ENCODE measurements at places on chromosomes 2 and 18.

DNA sequence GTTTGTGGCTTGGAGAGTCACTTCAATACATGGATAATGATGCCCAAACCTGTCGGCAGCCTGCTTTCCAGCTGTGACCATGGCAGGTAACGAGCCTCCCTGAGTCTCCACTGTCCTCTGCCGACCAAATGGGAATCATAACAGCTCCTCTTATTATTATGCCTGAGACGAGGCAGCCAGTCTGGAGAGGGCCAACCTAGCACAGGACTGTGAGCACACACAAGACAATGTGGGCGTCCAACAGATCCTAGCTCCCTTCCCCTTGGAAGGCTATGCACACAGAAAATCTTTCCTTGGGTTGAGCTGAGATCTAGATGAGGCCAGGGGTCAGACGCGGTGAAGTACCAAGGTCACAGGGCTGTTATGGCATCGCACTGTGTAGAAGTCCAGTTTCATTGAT lies 890 bp upstream of the SLC4A3 start:
- no peak for DNase-seq

DNA sequence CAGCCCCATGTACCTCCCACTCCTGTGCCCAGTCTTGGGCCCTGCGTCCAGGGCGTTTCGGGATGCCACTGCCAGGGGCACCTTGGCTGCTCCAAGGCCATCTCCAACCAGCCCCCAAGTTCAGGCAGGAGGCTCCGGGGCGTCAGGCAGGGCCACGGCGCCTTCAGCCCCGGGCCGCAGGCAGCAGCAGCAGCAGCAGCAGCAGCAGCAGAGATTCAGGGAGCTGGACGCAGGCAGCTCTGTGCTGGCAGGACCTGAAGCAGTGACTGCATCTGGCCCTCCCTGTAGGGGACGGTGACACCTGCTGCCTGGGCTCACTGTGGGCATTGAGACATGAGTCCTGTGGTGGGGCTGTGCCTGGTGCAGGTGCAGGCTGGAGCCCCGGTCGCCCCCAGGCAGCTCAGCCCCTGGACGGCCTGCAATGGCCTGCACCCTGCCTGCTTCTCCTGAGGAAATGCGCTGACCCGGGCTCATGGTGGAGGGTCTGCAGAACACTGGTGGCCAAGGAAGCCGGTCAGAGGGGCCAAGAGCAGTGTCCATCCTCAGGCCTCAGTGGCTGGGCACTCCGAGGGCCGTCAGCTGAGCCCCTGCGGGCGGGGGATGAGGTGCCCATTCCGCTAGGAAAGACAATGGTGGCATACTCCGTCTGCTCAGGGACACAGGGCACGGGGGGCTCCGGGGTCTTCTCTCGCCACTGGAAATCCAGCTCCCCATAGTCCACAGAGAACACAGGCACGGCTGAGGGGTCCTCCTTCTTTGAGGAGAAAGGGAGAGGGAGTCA lies 8.0 kb downstream of the PDCD1 start:
- DNase-seq: no peak

DNA sequence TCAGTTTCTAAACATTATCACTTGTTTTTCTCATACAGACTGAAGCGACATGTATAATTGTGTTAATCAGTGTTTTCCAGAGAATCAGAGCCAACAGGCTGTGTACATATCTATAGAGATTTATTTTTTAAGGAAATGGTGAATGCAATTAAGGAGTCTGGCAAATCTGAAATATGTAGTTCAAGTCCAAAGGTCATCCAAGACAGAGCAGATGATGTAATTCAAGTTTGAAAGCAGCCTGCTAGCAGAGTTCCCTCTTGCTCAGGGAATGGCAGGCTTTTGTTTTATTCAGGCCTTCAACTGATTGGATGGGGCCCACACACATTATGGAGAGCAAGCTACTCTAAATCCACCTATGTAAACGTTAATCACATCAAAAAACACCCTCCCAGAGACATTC lies 282.6 kb downstream of the CBLN2 start:
- no peak for DNase-seq

GRCh38 chr2:131029812-131030211 lies 63.4 kb downstream of the FAM168B start:
- DNase-seq: no peak

DNA sequence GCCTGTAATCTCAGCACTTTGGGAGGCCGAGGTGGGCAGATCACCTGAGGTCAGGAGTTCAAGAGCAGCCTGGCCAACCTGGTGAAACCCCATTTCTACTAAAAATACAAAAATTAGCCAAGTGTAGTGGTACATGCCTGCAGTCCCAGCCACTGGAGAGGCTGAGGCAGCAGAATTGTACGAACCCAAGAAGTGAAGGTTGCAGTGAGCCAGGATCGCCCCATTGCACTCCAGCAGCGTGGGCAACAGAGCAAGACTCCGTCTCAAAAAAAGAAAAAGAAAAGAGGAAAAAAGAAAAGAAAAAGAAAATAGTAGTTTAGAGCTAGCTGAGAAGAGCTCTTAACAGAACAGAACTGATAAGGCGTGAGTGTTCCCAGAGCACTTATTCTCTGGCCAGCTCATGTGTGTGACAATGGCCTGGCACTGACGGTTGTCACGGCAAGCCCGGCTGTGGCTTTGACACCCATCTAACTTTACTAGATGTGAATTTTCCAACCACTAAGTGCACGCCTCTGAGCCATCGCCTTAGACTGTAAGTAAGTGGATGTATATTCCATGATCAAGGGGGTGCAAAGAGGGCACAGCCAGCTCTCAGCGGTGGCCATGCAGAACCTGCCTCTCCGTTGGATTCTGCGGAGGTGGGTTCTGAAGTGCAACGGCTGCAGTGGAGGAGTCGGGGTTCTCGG lies 80.0 kb downstream of the ZNF516 start:
- DNase-seq: no peak

- DNase-seq: no peak
These were observed at the start of gene AKAIN1 for GRCh38 chr18:5197032-5197434. TSS of gene AKAIN1 (minus strand) at chr18:5197257. CDS start at chr18:5197053, 204 bp downstream.

GRCh38 chr18:42614619-42615293 lies 500.7 kb downstream of the RIT2 start:
- no peak for DNase-seq

All from cortex of kidney (tissue), 1 donor.